ENCODE measurements at places on chromosomes 2 and 18. TPM values are rescaled to one million over a fixed set of nuclear protein-coding genes. Genes with fewer than 3 reads are reported as not detected.

- no peaks in the 10 kb centered on the region for H3K36me3 ChIP-seq
- H3K27me3 ChIP-seq = no peaks in the 10 kb centered on the region
- no peak overlapping the region for H3K4me3 ChIP-seq
- no peak overlapping the region for H3K27ac ChIP-seq
- H3K4me1 ChIP-seq = no peaks in the 10 kb centered on the region
These were observed 47.2 kb downstream of the PRKRA start for GRCh38 chr2:178403671-178404306.

DNA sequence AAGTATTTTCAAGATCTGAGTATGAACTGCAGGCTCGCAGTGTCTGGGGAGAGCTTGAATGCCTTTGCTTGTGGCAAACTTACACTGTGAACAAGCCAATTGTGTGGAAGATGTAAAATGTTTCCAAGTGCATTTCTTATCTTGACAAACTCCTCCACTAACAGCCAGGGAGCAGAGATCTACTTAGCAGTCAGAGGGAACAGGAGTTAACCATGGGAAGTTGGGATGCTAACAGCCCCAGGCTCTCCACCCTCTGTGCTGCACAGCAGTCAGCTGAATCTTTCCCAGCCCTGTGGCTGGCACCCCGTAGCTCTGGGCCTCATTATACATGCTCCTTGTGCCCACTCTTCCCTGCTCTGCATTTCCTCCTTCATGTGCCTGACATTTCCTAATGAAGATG, 450.2 kb downstream of the TSN start:
- no peak for DNase-seq
- H3K36me3 ChIP-seq = no peaks in the 10 kb centered on the region
- H3K4me3 ChIP-seq = no peak overlapping the region
- no peak overlapping the region for H3K27ac ChIP-seq
- H3K4me1 ChIP-seq = no peaks in the 10 kb centered on the region

DNA sequence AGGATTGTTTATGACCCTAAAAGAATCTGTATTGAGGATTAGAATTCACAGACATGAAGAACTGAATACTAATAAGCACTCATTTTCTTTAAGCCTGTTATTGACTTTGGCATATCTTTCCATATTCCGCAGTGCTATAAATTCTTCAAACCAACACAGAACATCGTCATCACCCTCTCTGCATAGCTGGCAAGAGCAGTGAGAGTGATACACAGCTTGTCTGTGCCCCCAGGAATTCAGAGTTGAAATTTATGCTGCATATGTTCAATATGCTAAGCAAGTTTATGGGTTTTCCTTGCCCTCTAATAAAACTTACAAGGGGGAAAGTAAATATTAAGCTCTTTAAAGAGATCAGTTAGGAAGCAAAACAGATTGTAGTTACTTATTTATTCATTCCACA, 32.7 kb downstream of the CTLA4 start:
- no peak overlapping the region for H3K4me3 ChIP-seq
- H3K27ac ChIP-seq = peak overlapping the region; percentile 67
- no peaks in the 10 kb centered on the region for H3K27me3 ChIP-seq

DNA sequence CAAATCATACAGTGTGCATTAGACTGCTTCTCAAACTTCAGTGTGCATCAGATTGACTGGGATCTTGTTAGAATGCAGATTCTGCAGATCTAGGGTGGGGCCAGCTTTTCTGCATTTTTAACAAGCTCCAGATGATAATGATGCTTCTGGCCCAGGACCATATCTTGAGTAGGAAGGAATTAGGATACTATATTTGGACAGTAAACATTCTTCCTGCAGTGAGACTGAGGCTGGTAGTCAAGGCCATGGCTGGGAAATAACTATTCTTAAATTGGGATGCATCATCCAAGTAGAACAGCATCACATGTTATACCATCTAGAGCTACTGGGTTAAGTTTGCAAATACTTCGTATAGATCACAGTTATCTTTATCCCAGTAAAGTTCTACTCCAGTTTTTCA, 28.4 kb upstream of the ARMC9 start:
- H3K27me3 ChIP-seq = no peaks in the 10 kb centered on the region
- H3K27ac ChIP-seq = no peak overlapping the region
- H3K4me3 ChIP-seq = no peak overlapping the region
- no peak for DNase-seq

GRCh38 chr2:100252811-100253698, 69.2 kb downstream of the LONRF2 start:
- H3K4me1 ChIP-seq = no peaks in the 10 kb centered on the region
- H3K27me3 ChIP-seq = no peaks in the 10 kb centered on the region
- H3K4me3 ChIP-seq = no peak overlapping the region
- no peaks in the 10 kb centered on the region for H3K36me3 ChIP-seq

- peak overlapping the region; percentile 80 for H3K27ac ChIP-seq
- peaks cover 14% of the 10 kb centered on the region for H3K36me3 ChIP-seq
- DNase-seq = peak; percentile 89
- H3K4me3 ChIP-seq = no peak overlapping the region
These were observed 205.1 kb downstream of the TNS1 start for GRCh38 chr2:217797661-217798069.

GRCh38 chr2:860259-860855, 90.3 kb upstream of the SNTG2 start:
- H3K27me3 ChIP-seq = no peaks in the 10 kb centered on the region
- H3K36me3 ChIP-seq = no peaks in the 10 kb centered on the region
- H3K4me3 ChIP-seq = no peak overlapping the region
- DNase-seq = no peak
- no peak overlapping the region for H3K27ac ChIP-seq

DNA sequence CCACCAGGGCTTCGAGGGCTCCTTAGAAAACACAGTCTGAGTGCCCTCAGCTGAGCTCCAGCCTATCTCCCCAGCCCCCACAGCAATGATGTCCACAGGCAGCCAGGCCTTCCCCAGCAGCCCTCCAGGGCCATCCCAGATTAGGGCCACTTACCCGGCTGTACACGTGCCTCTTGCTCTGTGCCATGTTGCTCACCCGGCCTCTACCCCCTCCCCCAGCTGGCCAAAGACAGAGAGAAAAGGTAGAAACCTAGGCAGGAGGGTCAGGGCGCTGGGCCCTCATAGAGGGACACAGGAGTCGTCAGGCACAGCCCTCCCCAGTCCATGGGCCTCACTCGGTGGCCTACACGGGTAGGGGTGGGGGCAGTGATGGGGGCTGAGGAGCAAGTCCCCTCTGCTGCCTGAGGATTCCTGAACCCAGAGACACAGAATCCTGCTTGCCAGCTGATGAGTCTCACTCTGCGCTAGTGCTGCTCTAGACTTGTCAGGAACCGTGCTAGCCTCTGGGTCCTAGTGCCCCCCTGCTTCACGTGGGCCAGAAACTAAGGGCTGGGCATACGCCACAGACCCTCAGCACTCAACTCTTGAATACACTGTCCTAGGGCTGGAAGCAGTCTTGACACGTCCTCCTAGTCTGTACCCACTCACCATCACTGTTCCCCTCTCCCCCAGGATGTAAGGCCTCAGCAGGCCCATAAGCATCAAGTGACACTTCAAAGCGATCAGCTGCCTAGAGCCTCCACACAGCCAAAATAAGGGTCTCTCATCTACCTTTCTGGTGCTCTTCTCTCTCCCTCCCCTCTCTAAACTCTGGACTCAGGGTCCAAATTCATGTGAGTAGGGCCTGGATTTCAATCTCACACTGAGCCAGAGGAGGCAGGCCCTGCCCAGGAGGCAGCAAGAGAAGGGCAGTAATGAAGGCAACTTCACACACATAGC, at the start of gene DCTN1:
Gene DCTN1, minus strand, starts transcription at position 461 of the 939 bp plus-strand sequence. Its CDS starts 274 bp downstream, at position 187.
- H3K27me3 ChIP-seq = no peaks in the 10 kb centered on the region
- peak within 1 kb of the TSS; percentile 67 for H3K27ac ChIP-seq
- peaks cover 13% of the 10 kb centered on the region for H3K36me3 ChIP-seq
- DNase-seq = peak; percentile 74
- peak within 1 kb of the TSS; percentile 35 for H3K4me3 ChIP-seq

DNA sequence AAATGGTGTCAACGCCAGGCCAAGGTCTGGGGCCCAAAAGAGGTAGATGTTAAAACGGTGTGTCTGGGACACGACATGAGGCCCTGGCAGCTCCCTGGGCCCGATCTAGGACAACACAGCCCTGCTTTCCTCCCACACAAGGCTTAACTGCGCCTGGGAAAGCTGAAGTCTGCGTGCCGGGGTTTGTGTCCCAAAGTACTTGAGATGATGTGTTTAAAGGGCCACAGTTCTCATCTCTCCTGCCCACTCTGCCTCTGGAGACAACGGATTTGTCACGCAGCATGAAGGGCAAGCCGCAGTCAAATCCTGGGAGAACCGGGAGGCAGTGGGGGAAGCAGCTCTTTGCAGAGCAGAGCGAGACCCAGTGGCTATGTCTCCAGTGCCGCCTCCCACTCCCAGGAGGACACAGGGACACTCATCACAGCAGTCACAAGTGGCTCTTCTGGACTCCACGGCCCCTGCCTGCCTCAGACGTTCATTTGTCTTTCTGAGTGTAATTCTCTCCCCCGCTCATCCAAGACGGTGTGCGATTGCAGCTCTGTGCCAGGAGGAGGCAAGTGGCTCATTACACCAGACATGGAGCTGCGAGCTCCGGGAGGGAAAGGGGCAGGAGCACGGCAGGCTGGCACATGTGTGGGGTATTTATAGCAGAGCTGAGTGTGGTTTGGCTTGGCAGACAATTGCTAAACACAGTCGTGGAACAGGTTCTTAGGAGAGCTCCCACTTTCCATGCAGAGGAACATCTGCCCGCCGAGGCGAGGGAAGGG, 57.7 kb upstream of the SEMA4C start:
- H3K27me3 ChIP-seq = no peaks in the 10 kb centered on the region
- DNase-seq = peak; percentile 96
- peak overlapping the region; percentile 24 for H3K4me3 ChIP-seq
- no peaks in the 10 kb centered on the region for H3K36me3 ChIP-seq
- H3K27ac ChIP-seq = peak overlapping the region; percentile 85

DNA sequence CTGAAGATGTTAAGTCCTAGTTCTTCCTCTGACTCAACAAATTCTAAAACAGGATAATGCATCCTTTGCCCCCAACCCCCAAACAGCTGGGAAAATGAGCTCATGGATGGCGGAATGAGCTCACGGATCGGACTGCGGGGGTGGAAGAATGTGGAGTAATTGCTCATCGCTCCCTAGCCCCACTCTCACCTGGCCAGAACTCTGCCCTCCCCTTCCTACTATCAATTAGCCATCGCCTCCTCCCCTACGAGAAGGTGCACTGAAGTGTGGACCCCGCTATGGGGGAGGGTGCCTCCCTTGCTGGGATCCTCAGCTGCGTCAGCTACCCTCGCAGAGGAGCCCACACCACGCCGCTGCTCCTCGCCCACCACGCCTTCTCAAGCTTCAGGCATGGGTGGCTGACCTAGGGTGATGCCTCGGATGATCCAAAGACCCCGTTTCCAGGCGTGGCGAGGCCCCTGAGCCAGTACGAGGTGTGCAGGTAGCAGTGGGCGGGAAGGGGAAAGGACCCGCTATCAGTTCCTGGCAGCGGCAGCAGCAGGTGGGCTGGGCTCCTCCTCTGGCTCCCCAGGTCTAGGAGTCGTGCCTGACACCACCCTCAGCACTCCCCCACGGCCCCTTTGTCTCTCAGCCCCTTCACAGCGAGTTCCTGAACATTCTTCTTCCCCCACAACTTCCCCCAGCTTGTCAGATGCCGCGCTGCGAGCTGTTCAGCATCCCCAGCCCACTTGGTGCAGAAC, 82.1 kb upstream of the POMC start:
- no peak for DNase-seq
- H3K36me3 ChIP-seq = peaks cover 9% of the 10 kb centered on the region

DNA sequence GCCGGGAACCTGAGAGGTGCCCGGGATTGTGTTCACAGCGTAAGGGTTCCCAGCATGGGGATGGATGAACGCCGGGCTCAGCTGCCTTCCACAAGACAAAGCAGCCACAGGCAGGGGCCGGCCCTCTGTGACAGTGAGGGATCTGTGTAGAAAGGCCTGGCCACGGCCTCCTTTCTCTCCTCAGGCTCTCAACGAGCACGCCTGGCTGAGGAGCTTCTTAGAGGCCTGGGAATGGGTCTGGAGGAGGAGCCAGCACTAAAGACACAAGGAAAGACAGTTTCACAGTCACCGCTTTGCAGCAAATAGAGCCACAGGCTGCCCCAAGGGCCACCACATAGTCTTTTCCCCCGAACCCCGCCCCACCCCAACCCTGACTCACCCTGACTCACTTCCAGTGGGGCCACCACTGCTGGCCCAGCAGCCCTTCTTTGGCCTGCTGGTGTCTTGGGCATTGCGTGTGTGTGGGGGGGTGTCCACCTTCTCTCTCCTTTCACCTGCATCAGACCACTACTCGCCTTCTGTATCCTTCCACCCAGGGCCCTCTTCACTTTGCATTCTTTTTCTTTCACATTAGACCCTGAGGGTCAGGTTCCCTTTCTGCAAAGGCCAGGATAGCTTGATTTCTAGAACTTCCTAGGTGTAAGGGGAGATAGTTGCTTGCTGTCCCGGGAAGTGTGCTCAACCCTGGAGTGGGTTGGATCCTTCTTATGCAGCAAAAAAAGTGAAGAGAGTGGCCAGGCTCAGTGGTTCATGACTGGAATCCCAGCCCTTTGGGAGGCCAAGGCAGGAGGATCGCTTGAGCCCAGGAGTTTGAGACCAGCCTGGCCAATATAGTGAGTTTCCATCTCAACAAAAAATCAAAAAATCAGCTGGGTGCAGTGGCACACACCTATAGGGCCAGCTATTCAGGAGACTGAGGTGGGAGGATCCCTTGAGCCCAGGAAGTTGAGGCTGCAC, 19.3 kb upstream of the HPCAL1 start:
- no peaks in the 10 kb centered on the region for H3K36me3 ChIP-seq
- no peaks in the 10 kb centered on the region for H3K27me3 ChIP-seq
- H3K27ac ChIP-seq = no peak overlapping the region
- no peak overlapping the region for H3K4me3 ChIP-seq
- peaks cover 26% of the 10 kb centered on the region for H3K4me1 ChIP-seq

DNA sequence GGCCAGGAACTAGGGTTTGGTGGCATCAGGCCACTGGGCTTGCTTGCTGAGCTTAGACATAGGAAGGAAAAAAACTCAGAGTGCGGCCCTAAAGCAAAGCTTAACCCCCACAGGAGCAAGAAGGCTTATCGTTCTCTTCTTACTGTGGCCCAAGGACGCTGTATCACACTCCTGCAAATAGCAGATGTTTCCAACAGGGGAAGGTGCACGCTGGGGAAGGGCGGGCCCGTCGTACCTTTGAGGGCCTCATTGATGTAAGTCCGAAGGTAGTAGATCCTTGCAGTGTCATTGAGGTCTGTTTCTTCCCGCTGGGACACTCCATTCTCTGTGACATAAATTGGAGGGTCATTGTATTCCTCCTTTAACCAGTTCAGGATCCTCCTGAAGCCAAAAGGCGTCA, 46.6 kb downstream of the LCT start:
- no peaks in the 10 kb centered on the region for H3K4me1 ChIP-seq
- no peak overlapping the region for H3K4me3 ChIP-seq
- H3K36me3 ChIP-seq = peaks cover 7% of the 10 kb centered on the region
- no peak for DNase-seq
- no peak overlapping the region for H3K27ac ChIP-seq
- H3K27me3 ChIP-seq = no peaks in the 10 kb centered on the region

KIAA2012 gene
- total RNA-seq = not detected

CCDC141 gene
- total RNA-seq = 4.6 TPM

NDUFB3 gene
- 86.2 TPM for total RNA-seq

GLI2 gene
- total RNA-seq = 2.1 TPM

IHH gene
- total RNA-seq = not detected

TXNDC9 gene
- total RNA-seq = 41.3 TPM

TRIM54 gene
- total RNA-seq = not detected

Data from sigmoid colon (tissue), 7 donors.